Neural crest cell (in vitro differentiated cells): ENCODE measurements at places on chromosomes 3 and 15. TPM values are rescaled to one million over a fixed set of nuclear protein-coding genes. Genes with fewer than 3 reads are reported as not detected.

The CACNA1D gene
- 1.1 and 2.3 TPM in 2 replicates for total RNA-seq

The NPHP3 gene
- total RNA-seq = 18.9 and 22.6 TPM in 2 replicates

The COL6A5 gene
- not detected in 2 replicates for total RNA-seq

The CCR1 gene
- 0.12 TPM in 1 of 2 replicates, not detected in the other for total RNA-seq

The INTS14 gene
- total RNA-seq = 53.1 and 54.6 TPM in 2 replicates

The KBTBD13 gene
- total RNA-seq = not detected in 2 replicates

The STAC gene
- total RNA-seq = 0.93 and 1.3 TPM in 2 replicates

The CCDC9B gene
- total RNA-seq = 0.33 TPM in 1 of 2 replicates, not detected in the other

The BTLA gene
- total RNA-seq = not detected in 2 replicates

The ATP8B4 gene
- 0.18 TPM in 1 of 2 replicates, not detected in the other for total RNA-seq
